SJSA1 (cell line): ENCODE measurements at places on chromosomes 4 and X. TPM values are rescaled to one million over a fixed set of nuclear protein-coding genes. Genes with fewer than 3 reads are reported as not detected.

- no peak for DNase-seq
These were observed 179.1 kb upstream of the STK26 start for GRCh38 chrX:131843987-131844386.

DNA sequence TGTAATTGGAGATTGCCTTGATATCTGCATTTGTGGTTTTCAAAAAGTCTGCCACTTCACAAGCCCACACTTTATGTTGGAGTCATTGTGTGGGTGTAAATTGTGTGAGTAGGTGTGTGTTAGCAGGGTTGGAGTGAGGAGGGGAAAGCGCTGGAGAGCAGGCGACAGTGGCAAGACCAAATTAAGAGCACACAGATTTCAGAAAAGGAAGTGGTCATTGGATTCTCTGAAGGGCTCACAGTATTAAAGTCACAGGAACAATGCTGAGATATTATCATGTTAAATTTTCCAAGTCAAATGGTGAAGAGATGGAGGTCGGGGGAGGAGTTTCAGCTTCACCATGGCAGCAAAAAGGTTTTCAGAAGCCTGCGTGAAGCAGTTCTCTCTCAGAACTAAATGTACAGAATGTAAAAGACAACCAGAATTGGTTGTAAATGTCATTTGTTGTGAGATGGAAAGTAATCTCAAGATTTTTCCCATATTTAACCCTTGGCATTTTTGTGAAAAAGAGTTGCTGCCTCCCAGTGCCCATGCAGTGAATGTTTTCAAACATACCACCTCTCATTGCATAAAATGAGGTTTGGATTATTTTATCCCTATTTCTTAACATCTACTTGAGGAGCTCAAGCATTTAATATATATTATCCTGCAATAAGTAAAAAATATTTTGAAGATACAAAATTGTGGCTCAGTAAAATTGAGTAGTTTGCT is 265.9 kb downstream of the ZNF674 start:
- no peak for DNase-seq

GRCh38 chrX:37641859-37642258 is 43.7 kb upstream of the XK start:
- DNase-seq = no peak

- no peak for DNase-seq
These were observed 201.9 kb downstream of the BANK1 start for GRCh38 chr4:101992446-101992845.

- no peak for DNase-seq
These were observed 56.9 kb downstream of the METTL14 start for GRCh38 chr4:118742050-118742449.

DNA sequence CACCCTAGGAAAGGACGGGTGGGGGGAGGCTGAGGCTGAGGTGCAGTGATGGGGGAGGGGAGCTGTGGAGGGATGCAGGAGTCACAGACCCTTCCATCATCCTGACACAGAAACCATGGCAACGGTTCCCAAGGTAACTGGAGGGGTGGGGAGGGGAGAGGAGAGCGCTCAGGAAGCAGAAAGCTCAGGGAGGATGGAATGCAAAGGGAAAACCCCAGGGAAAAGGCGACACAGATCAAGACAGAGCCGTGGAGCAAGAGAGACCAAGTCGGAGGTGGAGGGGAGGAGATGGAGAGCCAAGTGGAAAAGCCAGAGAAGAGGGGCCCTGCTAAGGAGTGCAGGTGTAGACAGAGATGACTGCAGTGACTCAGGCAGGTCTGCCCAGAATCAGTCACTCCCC is 14.5 kb downstream of the L1CAM start:
- no peak for DNase-seq

GRCh38 chrX:111467896-111468295 is 43.5 kb upstream of the SERTM2 start:
- no peak for DNase-seq

Gene ABRAXAS1
- total RNA-seq = 6.4 and 7.8 TPM in 2 replicates

DNA sequence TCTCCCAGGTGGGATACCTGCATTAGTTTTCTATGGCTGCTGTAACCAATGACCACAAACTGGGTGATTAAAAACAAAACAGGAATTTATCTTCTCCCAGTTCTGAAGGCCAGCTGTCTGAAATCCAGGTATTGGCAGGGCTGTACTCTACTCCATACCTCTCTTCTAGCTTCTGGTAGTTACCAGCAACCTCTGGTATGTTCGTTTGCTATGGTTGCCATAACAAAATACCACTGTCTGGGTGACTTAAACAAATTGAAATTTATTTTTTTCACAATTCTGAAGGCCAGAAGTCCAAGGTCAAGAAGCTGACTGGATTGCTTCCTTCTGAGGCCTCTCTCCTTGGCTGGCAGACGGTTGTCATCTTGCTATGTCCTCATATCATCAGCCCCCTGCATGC is 642.1 kb upstream of the TENM3 start:
- DNase-seq = no peak

DNA sequence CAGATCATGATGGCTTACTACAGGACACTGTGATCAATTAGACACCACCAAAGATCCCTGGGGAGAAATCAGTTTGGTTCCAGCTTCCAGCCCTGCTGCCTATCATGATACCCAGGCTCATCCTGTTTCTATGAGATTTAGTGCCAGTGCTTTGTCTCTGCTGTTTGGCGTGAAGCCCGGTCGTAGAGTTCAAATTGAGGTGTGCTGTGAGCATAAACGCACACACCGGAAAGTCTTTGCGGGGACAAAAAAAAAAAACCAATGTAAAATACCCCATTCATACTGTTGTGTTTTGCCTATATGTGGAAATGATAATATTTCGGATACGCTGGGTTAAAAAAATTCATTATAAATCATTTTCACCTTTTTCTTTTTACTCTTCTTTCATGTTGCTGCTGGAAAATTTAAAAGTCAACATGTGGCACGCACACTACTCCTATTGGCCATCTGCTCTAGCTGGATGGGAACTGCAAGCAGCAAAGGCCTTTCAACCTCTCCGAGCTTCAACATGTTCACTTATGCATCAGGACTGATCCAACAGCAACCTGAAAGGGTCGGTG is 607 bp upstream of the DKC1 start:
- no peak for DNase-seq

Gene FRAS1
- 0.19 and 0.21 TPM in 2 replicates for total RNA-seq

- DNase-seq = no peak
These were observed 107.9 kb downstream of the ABLIM2 start for GRCh38 chr4:8050555-8051206.

DNA sequence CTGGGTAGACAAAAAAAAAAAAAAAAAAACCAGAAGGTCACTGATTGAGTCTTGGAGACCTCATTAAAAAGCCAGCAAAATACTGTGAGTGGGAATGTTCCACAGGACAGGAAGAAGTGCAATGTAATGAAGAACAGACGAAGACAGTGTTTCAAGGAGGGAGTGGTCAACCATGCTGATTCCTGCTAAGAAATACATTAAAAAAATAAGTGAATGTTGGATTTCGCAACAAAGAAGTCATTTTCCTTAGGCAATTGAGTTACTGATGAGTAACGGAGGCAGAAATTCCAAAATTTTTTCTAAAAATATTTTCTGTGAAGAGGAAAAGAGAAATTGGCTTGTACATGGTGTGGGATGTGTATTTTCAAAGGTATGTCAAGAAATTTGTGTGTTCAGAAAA is 94.3 kb upstream of the FAM47B start:
- DNase-seq = no peak

- DNase-seq = no peak
These were observed 716 bp downstream of the KIT start for GRCh38 chr4:54658252-54659093.

DNA sequence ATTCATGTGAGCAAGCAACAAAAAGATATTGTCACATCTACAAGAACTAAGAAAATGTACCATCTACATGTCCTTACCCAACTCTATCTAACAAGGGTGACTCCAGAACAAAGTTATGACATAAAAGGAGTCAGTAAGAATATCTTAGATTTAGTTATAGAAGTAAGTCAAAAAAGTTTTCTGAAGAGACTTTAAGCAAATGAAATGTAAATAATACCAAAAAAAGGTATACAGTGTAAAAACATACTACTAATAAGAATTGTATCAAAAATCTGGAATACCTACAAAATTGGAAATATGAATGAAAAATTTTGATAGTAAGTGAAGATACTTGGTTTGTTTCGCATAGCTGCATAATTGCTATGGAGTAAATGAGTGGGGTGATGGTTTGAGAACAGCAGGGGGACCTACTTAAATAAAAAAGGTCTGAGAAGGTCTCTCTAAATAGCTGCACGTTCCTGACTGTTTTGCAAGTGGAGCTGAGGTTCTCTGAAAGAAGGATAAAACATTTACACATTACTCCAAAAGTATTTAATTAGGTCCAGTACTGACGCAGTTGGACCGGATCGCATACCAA is 51.0 kb upstream of the ENPP6 start:
- DNase-seq = peak; percentile 1

DNA sequence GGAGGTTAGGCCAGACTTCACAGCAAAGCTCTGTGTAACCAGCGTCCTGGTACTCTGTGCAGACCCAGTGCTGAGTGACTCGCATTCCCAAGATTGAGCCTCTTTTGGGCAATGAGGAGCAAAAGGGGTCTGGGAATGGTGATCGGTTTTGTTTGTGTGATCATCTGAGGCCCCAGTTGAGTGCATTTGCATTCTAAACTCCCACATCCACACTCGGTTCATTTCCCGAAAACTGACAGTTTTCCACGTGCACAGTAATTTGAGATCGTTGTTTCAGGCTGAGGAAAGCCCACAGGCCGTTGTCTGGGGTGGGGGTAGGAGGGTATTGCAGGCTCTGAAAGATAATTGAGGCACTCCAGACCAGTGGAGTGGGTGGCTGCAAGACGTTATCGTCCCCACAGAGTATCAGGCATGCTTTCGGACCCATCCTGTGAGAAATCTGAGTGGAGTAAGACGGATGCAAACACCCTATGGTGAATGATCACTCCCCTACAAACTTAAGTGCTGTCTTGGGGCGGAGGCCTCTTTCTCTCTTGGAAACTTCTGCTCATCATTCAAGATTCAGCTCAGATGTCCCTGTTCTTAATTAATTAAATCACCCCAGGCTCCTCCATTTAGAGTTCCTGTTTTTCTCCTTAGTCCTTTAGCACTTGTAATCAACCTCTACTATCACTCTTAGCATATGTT is 96.1 kb downstream of the AFF1 start:
- no peak for DNase-seq

Gene AKAP14
- total RNA-seq = not detected in 2 replicates

- DNase-seq = no peak
These were observed 19.8 kb downstream of the GLRB start for GRCh38 chr4:157095716-157096115.

DNA sequence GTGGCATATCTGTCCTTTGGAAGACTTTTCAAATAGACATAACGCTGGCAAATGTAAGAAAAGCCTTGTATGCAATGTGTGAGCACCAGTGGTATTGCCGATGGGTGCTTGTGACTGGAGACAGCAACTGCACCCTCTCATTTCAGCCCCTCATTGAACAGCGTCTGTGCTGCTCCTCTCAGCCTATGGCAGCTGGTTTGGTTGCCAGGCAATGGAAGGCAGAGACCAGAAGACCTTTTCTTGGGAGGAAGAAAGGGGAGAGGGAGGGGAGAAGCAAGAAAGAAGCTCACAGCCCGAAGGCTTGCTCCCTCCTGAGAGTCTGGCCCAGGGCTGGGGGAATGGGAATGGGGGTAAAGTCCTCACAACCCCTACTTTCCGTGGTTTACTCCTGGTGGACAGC is 20.2 kb downstream of the ZCCHC13 start:
- DNase-seq = no peak
